OCI-LY7 (cell line): ENCODE measurements at places on chromosomes 7 and 10. TPM values are rescaled to one million over a fixed set of nuclear protein-coding genes. Genes with fewer than 3 reads are reported as not detected.

- no peak for DNase-seq
Measured at GRCh38 chr7:157299613-157300368, 37.0 kb upstream of the DNAJB6 start.

DNA sequence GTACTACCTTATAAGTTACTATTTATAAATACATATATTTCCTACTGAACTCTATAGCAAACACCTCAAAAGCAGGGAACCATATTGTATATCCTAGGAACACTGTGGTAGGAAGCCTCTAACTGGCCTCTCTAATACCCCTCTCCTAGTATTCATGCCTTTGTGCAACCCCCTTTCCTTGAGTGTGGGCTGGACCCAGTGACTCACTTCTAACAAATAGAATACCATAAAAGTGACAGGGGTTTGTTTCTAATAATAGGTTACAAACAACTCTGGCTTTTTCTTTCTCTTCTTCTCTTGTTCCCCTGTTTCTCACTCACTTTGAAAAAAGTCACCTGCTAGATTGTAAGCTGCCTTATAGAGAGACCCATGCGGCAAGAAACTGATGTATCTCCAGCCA, 51.6 kb upstream of the MACC1 start:
- DNase-seq, result no peak

DNA sequence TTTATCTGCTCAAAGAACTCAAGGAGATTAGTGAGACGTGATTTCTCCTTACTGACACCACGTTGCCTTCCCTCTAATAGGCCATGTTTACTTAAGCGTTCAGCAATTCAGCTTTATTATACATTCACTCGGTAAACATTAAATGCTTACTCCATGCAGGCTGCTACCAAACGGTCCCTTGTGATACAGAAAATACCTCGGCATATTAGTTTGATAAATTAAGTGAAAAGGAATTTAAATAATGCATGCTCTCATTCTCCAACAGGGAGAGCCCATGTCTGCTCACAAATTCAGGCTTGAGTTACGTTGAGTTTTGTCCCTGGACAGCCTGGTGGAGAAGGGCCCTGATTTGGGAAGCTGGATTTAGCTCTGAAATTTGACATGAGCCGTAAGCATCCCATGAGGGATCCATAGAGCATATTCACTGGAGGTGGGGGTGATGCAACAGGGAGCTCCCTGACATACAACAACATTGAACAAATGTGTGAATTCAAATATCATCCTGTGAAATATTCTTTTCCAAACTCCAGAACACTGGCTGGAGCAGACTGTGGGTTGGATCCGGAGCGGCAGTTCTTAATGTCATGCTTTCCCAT, 86.3 kb downstream of the TBXAS1 start:
- no peak for DNase-seq

- no peak for DNase-seq
Measured at GRCh38 chr7:123211545-123211944, 11.8 kb upstream of the SLC13A1 start.

DNA sequence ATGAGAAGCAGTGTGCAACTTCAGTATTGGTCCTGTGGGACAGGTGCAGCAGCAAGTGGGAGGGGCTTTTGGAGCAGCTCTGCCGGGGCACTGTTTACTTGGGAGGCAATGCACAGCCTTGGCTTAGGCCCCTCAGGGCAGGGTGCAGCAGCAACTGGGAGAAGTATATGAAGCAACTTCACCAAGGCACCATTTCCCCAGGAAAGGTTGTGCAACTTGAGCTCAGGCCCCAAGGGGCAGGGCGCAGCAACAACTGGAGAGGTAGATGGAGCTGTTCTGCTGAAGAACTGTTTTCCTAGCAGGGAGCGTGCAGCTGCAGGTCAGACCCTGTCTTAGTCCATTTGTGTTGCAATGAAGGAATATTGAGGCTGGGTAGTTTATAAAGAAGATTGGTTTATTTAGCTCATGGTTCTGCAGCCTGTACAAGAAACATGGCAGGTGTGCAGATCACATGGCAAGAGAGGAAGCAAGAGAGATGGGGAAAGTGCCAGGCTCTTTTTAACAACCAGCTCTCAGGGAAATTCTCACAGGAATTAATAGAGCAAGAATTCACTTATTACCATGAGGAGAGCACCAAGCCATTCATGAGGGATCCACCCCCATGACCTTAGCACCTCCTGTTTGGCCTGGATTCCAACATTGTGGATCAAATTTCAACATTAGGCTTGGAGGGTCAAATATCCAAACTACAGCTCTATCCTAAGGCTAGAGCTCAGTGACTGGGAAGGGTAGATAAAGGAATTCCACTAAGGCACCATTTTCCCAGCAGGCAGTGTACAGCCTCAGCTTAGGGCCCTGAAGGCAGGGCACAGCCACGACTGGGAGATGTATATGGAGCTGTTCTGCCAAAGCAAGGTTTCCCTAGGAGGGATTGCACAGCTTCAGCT, 10.9 kb downstream of the GPR141 start:
- no peak for DNase-seq

- DNase-seq, result peak; percentile 77
Measured at GRCh38 chr7:102286237-102287110, at the start of gene SH2B2. Gene SH2B2 (plus strand): TSS chr7:102286868. CDS start chr7:102300551, 13,683 bp downstream.

DNA sequence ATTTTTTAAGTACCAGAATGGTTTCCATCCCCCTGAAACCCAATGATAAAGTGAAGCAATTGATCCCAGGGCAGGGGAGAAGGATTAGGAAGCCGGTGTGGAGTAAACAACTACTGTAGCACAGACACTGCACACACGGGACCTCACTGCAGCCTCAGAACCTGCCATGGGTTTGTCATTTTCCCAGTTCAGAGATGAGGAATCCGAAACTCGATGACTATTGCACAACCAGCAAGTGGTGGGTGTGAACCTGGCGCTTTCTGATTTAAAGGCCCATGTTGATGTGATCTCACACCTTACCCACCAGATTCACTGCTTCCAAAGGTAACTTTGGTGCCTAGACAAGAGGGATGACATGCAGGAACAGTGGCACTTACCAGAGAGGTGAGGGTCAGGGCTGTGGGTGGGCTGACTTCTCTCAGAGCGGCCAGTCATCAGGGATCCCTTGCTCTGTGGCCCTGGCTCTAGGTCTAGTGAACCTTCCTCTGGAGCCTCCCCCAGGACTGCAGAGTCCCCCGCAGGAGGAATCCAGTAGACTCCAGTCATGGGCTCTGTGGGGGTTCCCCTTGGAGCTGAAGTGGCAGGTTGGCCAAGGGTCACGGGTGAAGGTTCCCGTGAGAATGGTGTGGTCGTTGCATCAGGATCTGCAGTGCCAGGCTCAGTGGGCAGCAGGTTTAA, 62.8 kb downstream of the PKD1L1 start:
- DNase-seq, result no peak

- DNase-seq, result no peak
Measured at GRCh38 chr10:44039599-44039998, 345.3 kb downstream of the CXCL12 start.

- no peak for DNase-seq
Measured at GRCh38 chr10:18293536-18294510, 153.6 kb downstream of the CACNB2 start.

DNA sequence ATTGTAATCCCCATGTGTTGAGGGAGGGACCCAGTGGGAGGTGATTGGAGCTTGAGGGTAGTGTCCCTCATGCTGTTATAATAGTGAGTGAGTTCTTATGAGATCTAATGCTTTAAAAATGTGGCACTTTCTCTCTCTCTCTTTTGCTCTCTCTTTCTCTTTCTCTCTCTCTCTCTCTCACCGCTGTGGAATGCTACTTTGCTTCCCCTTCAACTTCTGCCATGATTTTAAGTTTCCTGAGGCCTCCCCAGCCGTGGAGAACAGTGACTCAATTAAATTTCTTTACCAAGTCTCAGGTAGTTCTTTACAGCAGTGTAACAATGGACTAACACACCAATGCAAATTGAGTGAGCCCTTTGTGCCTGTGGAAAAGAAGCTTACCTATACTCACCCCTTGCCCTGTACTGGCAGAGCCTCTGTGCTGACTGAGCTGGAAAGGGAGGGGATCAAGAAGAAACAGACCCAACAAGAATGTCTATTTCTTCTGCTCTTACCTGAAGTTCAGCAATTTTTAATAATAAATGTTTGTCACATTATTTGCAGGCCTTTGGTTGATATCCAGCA, 642.5 kb upstream of the KCND2 start:
- DNase-seq, result no peak

DNA sequence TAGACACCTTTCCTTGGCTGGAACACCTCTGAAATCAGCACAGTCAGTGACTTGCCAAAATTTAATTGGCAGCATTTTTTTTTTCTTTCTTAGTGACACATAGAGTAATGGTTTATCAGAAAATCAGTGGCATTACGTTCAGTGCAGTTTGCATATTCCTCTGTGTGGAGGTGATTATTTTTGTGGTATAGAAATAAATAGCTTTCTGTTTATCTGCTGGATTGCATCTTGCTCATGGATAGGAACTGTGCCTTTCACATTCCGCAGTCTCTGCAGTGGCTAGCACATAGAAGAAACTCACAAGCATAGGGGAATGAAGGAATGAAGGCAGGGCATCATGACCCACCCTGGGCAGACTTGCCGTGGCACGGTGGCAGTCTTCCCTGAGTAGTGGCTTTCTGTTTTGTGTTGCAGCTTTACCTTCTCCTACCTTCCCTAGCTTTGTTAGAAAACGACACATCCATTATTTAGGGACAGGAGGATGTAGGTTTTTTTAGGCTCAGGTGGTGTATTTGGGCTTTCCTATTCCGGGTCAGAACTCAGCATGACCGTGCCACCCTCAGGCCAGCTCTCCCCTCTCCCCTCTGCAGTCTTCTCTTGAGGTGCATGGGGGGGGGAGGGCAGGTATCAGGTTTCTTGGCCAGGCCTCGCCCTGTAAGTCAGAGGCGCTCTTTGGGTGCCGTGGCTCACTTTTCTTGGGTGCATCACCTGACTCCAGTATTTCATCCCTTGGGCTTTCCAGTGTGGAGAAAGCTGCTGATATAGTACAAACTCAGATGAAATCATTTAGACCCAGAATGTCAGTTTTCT, 112.5 kb upstream of the GJD4 start:
- DNase-seq, result no peak

DNA sequence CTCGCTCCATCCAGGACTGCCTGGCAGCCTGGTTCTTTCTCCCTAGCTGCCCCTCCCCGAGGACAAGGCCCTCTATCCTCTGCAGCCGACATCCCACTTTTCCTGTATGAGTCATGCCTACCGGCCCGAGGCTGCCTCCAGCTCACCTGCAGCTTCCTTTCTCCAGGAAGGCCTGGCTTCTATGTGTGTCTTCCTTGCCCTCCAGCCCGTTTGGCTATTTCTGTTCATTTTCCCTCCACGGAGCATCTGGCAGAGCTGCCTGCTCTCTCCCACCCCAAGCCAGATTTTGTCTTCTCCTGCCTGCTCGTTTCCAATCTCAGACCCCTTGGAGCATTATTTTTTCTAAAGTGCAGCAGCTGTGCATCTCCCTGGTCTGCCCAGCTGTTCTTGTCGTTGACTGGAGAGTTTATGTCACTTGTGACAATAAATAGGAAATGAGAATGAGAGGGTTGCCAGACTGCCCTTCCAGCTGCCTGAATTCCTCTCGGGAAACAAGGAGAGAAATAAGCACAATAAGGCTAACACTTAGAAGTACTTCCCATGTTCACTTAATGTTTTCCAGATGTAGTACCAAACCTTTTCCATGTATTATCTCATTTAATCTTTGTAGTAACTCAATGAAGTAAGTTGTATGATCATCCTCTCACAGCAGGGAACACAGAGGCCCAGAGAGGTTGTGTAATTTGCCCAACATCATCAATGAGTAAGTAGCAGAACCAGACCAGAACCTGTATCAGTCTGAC, 19.7 kb downstream of the UBTD1 start:
- no peak for DNase-seq

DNA sequence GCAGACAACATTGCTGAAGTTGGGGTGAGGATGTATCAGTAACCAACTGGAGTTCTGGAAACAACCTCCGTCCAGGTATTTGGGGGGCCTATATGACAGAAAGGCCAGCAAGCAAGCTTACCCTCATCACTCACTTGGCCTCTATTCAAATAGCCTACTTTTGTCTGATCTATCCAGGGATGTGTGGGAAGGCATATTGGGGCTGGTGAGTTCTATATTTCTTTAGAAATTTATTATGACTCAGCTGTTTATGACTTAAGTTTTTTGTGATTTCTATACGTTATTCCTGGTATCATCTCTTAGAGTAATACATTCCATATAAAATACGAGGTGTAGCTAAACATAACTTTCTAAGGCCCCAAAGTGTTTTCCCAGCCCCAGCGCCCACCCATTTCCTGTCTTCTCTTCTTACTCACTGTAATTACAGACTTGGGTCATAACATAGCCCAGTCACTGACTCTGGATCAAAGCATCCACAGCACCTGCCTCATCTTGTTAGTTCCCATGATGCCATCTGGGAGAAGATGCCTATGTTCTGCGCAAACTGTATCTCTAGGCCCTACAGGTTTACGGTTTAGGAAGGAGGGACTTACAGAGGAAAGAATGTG, 18.1 kb downstream of the GARS1 start:
- DNase-seq, result no peak

- no peak for DNase-seq
Measured at GRCh38 chr7:69765879-69766278, 167.6 kb downstream of the AUTS2 start.

- DNase-seq, result peak; percentile 50
Measured at GRCh38 chr10:80464557-80465450, 10.7 kb downstream of the TSPAN14 start.

DNA sequence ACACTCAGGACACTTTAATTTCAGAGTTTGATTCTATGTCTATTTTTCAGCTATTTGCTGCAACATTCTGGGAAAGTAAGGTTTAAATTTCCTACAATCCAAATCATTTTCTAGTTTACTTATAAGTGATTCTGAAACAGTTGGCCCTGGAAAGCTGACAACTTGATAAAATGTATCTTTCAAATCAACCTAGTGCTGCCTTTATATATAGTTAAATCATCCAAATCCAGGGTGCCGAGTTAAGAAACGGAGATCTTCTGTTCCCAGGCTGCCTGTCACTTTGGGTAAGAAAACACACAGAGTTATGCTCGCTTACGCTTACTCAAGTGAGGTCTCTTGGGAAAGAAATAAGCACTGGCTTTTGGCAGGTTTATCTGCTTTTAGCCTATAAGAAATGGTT, 175.0 kb downstream of the POU6F2 start:
- no peak for DNase-seq

GRCh38 chr7:28768577-28769147, 189.5 kb downstream of the TRIL start:
- no peak for DNase-seq

FFAR4 gene
- not detected in 2 replicates for total RNA-seq

UPK3B gene
- 1.4 and 2.5 TPM in 2 replicates for total RNA-seq

EPC1 gene
- total RNA-seq, result 40.9 and 42.1 TPM in 2 replicates

KCNIP2 gene
- total RNA-seq, result 2.8 and 4.3 TPM in 2 replicates

ATE1 gene
- 44.7 and 45.2 TPM in 2 replicates for total RNA-seq

NKX2-3 gene
- total RNA-seq, result not detected in 2 replicates

LRMDA gene
- total RNA-seq, result not detected in 2 replicates

ADAMTS14 gene
- total RNA-seq, result 0.11 TPM in 1 of 2 replicates, not detected in the other

ADAM22 gene
- total RNA-seq, result 13.6 and 14.6 TPM in 2 replicates

PON1 gene
- total RNA-seq, result not detected in 2 replicates
